ENCODE measurements at places on chromosomes 4 and X.

- DNase-seq: no peak
Measured at GRCh38 chr4:112752510-112752909, 115.6 kb downstream of the LARP7 start.

DNA sequence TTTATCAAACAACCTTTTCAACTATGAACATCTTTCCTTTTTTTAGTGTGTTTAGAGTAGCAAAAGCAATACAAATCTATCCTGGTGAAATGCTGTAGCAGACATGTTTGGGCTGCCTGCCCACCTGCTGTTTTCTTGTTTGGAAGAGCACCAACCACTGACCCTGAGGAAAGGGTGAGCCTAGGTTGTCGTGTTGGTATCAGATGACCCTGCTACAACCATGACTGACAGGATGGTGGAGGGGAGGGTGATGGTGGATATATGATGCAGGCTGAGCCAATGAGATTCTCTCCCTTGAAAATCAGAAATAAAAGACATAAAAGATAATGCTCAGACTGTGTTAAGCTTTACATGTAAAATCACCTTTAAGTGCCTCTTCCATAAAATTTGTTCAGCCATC, 201.2 kb downstream of the NPNT start:
- DNase-seq: no peak

DNA sequence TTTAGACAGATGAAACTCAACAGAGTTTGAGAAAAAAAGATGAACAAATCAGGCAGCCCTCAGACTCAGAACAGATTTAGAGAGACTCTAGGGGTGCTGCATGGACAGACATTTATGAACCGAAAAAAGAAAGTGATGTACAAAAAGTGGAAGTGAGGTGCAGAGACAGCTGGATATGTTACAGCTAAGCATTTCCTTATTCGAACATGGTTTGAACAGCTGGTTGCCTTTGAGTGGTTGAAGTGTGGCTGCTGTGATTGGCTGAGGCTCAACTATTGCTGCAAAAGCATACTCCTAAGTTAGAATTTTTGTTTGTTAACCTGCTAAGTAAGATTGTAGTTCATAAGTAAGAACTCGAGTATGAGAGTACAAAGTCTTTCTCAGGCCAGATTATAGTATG, 331.5 kb upstream of the PABPC4L start:
- peak; percentile 43 for DNase-seq

DNA sequence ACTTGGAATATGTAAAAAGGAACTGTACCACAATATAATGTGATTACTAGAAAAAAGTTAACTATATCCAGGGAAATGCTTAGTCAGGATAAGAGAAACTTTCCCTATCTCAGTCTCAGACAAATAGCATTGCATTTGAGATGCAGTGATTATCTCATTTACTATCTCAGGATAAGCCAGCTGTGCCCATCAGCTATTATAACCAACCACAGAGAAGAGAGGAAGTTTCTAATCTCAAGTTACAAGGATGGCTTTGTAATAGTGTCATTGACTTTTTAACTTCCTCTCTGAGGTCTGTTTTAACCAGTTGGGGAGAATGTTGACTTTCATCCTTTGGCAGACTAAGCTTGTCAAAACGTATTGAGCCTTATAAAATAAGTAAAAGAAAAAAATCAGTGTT, 56.5 kb downstream of the SNX25 start:
- peak; percentile 3 for DNase-seq

DNA sequence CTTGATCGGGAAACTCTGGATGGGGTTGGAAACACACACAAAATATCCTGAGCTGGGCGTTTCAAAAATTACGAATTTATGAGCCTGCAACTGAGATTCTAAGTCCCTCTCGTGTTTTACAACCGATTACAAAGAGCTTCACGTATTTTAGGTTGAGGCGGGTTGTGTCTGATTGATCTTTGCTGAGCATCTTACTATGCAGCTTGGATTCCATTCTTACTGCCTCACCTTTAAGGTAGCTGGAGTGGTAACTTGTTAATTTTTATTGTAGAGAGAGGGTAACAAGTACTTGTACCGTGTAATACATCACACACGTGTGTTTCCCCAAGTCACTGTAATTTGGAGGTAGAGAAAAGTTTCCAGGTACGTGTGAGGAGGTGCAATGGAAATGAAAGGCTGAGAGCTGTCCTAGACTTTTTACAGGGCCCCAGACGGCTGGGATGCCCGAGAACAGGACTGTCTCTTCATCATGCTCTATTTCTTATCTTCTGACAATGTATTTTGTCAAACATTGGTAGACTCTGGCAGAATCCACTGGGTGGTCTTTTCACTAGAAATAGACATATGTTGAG, 97.8 kb upstream of the TENM3 start:
- DNase-seq: peak; percentile 48

GRCh38 chr4:38058151-38058550, 98.0 kb downstream of the PTTG2 start:
- DNase-seq: no peak

- peak; percentile 15 for DNase-seq
Measured at GRCh38 chrX:49103637-49104036, 19.9 kb downstream of the GPKOW start.

DNA sequence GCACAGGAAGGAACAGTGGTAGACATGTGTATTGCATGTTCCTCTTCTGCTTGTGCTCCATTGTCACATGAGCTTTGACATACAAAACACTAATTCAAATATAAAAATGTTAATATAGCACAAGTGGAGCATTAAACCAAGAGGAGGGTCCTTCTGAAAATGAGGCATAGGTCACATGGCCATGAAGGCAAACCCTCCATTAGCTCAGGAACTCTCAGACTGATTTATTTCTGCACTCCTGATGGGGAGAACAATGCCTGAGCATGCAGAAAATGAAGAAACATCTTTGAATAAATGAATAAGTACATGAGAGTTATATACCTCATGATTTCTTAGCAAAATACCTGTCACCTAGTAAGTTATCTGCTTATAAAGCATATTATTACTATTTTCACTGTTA, 769.2 kb upstream of the EPHA5 start:
- DNase-seq: no peak

DNA sequence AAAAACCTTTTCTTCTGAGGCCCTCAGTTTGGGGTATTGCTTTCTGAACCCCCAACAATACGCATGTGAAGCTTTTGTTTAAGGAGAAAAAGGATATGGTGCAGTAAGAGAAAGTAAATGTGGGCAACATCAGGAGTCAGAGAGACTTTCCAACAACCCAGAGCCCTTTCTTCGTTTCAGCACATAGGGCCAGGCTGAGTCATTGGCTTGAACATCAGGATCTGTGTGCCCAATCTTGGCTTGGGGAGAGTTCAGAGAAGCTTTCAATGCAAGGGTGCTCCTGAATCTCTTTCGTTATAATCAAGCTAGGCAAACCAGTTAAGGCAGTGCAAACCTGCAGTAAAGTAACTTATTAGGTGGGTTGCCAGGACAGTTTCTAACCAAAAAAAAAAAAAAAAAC, 191.2 kb downstream of the FRMPD4 start:
- no peak for DNase-seq

- DNase-seq: no peak
Measured at GRCh38 chr4:166512267-166512666, 639.2 kb downstream of the TLL1 start.

GRCh38 chr4:17475481-17475880, 36.4 kb downstream of the QDPR start:
- no peak for DNase-seq

- DNase-seq: no peak
Measured at GRCh38 chrX:2391869-2392606, 108.7 kb downstream of the DHRSX start.

- peak; percentile 93 for DNase-seq
Measured at GRCh38 chr4:188975271-188975670, 836.0 kb downstream of the TRIML1 start.

GRCh38 chr4:110808351-110808878, 185.5 kb upstream of the PITX2 start:
- no peak for DNase-seq
